Stimulated activated CD4-positive, alpha-beta T cell treated with anti-CD3 and anti-CD28 coated beads, Interleukin-12 subunit alpha, Interleukin-12 subunit beta, amount 100 ng/mL, for 4 hours (primary cell): ENCODE measurements at places on chromosomes 1 and 21.
A peak's percentile ranks its signal among the peaks of the same experiment; 100 is the strongest.

DNA sequence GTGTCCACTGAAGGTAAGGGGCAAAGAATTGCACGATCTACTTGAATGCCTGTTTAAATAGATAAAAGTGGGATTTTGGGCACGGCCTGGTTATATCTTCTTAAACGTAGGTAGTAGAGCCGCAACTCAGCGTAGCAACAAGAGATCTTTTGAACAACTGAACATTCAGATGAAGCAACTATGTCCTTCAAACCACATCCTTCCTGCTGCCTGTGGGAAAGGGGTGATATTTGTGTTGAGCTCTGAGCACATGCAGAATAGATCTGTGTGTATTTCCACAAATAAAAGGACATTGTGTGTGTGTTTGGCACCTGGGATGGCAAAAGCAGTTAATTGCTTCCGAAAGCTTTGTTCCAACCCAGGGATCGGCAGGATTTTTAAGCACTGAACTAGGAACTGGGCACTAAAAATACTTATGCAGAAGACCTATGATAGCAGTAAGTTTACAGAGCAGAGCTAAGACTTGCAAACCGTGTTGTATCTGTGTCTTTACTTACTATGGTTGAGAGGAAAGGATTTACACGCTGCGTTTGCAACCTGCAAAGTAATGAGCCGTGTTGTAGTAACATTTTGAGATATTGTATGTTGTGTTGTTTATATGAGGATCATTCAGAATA is 333.4 kb downstream of the CHRM3 start:
- peak; percentile 11 for DNase-seq

GRCh38 chr1:25740071-25740470 is 59.9 kb upstream of the SELENON start:
- DNase-seq, result no peak

DNA sequence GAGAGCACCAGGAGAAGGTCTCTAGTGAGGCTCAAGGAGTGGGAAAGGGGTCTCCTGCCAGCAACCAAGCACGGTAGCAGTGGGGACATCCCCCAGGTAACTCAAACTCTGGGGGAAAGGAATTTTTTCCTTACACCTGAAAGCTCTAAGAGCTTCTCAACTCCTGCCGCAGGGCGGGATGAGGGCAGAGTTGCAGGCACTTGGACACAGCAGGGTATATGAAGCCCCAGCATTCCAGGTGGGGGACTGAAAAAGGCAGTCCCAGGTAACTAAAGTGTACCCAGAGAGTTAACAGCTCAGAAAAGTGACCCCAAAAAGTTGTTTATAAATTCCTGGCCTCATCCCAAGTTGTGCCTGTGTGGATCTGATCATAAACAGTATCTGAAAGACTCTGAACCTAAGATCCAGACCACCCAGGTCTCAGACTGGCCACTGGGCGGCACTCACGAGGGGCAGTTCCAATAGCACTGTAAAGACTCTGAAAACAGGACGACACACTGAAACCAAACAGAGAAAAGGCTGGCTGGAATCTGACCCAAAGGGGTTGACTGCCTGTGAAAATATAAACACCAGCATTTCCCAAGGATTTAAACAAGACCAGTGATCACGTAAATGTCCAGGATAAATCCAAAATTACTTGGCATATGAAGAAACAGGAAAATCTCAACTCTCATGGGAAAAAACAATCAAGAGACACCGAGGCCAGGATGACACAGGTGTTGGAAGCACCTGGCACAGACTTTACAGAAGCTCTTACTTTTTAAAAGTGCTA is 47.5 kb downstream of the HSF2BP start:
- DNase-seq, result no peak

DNA sequence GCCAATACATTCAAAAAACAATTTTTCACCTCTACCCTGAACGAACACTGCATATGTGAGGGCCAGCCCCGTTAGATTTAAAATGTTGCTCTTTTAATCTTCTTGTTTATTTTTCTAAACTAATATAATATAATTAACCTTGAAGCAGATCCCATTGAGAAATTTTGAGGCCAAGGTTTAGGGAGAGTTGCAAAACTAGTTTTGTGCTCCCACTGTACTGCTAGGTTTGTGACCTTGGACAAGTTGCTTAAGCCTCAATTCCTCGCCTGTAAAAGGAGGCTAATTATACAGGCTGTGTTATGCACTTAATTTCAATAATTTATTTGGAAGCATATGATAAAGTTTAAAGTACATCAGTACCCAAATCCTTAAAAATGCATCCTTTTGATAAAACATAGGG is 3.7 kb downstream of the IL23R start:
- no peak for DNase-seq

DNA sequence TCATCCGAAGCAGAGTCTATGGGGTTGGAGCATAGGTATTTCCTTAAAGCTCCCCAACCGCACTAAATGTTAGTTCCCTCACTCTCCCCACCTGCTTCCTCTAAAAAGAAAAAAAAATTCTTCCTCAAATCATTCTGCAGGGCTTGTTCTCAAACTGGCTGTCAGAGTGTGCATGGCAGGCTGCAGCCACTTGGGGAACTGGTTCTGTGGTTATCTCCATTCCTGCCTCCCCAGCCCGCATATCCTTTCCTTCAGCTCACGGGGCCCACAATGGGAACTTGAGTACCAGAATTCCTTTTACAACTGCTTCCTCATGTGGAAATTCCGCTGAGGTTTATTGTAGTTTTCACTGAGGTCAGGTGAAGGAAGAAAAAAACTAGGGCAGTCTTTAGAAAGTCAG is 159.2 kb downstream of the PIGK start:
- no peak for DNase-seq

GRCh38 chr1:84570436-84571149 is 3.6 kb downstream of the CTBS start:
- DNase-seq, result no peak

DNA sequence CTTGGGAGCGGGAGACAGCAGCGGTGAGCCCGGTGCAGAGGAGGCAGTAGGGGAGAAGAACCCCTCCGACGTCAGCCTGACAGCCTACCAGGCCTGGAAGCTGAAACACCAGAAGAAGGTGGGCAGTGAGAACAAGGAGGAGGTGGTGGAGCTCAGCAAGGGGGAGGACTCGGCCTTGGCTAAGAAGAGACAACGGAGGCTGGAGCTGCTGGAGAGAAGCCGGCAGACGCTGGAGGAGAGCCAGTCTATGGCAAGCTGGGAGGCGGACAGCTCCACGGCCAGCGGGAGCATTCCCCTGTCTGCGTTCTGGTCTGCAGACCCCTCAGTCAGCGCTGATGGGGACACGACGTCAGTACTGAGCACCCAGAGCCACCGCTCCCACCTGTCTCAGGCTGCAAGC is 32.9 kb downstream of the STYXL2 start:
- DNase-seq, result no peak

- no peak for DNase-seq
Observed at GRCh38 chr1:156104861-156105832, 9.4 kb upstream of the LMNA start.

DNA sequence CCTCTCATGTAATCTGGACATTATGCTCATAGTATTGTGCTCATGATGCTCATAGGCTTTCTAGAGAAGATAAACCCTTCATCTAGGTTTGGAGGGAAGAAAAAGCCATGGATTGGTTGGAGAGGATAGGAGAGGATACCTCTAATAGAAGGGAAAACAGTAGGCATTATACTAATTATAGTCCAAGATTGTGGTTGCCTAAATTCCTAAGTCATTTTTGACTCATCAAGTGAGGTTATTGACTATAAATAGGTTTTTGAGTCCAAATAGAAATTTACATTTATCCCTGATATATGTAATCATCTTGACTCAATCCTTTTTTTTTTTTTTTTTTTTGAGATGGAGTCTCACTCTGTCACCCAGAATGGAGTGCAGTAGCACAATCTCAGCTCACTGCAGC is 5.0 kb downstream of the SYT11 start:
- no peak for DNase-seq

DNA sequence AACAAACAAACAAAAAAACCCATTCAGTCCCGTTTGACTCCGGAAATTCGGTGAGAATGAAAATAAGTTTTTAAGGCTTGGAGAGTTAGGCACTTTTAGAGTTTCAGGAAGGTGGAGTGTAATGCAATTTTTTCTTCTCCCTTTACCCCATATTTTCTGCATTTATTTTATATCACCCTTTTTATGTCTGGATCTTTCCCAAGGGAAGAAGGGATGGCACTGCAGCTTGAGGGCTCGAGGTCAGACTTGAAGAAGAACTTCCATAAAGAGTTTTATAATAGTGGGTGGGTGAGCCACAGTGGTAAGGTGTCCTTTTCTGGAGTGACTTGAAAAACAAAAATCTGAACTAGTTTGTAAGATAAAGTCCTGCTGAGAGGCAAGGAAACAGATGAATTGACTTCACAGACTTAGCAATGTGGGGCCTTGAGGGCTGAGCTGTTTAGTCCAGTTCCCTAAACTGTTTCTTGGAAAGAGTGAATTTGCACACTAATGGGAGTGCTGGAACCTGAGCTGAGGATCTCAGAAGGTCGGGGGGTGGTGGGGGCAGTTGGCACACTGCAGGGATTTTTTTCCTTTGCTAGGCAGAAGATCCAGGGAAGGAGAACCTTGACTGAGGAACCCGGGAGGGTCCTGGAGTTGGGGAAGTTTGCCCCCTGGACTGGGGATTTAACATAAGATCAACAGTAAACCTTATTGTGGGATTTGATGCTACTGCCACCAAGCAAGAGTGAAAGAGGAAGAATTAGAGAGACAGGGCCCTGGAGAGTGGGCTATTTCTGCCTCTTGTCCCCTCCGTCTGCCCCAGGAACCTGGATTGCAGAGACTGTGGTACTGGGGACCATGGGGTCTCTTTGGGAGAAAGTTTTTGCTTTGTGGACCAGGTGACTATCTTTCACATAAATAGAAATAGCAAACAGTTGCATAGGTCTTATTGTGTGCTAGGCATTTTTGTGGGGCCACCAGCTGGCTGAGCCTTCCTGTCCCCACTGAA is 1.8 kb upstream of the MEX3A start:
- DNase-seq, result no peak

- DNase-seq, result no peak
Observed at GRCh38 chr1:65068202-65069010, 79.6 kb upstream of the AK4 start.

DNA sequence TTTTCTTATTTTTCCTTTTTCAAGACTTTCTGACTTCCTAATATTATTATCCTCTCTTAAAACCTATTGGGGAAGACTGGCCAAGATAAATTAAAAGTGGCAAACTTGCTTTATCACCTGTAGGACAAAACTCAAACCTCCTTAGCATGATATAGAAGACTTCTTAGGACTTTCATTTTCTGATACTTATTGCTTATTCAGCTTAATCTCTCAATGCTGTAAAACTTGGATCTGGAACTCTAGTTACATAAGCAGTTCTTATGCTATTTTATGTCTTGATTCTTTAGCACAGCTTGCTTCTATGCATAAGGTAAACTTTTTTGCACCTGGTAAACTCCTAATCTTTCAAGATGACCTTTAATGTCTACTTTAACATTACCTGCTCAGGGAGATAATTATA is 382.3 kb upstream of the LRRC7 start:
- no peak for DNase-seq

GRCh38 chr1:35888255-35888654 is 5.2 kb downstream of the AGO1 start:
- DNase-seq, result no peak

GRCh38 chr1:200733907-200734306 is 4.8 kb upstream of the CAMSAP2 start:
- DNase-seq, result no peak

- no peak for DNase-seq
Observed at GRCh38 chr1:209749670-209750323, 6.1 kb upstream of the TRAF3IP3 start.

GRCh38 chr1:244104309-244105060 is 53.4 kb downstream of the ZBTB18 start:
- no peak for DNase-seq

GRCh38 chr1:83064589-83065242 is 934.2 kb downstream of the TTLL7 start:
- DNase-seq, result no peak

DNA sequence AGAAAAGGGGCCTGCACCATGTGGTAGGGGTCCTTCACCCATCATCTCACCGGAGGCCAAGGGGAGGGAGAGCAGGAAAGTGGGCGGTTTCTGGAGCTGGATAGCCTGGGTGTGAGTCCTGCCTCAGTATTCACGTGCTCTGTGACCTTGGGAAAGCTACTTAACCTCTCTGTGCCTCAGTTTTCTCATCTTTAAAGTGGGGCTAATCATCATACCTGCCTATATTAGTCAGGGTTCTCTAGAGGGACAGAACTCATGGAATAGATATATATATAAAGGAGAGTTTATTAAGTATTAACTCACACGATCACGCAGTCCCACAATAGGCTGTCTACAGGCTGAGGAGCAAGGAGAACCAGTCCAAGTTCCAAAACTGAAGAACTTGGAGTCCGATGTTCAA is 78.7 kb downstream of the FBXO2 start:
- DNase-seq, result no peak

DNA sequence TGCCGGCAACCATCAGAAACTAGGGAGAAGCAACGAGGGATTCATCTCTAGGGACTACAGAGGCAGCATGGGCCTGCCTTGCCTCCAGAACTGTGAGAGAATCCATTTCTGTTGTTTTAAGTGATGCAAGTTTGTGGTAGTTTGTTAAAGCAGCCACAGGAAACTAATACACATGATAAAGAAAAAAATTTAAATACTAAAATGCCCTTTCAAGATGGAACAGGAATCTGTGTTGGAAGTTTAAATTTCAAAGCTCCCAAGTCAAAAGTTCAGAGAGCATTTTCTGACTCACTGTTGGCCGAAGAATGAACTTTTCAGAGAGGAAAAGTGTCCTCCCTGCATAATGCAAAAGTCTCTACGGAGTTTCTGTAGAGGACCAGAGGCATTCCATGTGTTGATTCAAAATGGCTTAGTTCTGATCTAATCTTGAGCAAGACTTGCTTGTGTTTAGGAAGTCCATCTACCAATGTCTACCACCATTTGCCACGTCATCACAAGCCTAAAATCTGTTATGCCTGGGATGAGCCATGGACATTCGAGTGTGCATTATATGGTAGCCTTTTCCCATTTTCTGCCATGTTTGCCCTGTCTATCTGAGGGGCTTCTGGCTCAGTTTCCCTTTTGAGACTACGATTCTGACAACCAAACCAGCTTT is 22.4 kb upstream of the ARHGAP29 start:
- DNase-seq, result no peak

DNA sequence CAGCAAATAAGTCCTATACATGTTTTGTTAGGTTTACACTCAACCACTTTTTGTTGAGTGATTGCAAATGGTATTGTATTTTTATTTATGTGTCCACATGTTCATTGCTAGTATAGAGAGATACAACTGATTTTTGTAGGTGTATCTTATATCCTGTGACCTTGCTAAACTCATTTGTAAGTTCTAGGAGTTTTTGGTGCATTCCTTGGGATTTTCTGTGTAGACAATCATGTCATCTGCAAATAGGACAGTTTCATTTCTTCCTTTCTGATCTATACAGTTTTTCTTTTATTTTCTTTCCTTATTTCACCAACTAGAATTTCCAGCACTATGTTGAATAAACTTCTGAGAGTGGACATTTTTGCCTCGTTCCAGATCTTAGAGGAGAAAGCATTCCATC is 16.5 kb upstream of the BATF3 start:
- no peak for DNase-seq

DNA sequence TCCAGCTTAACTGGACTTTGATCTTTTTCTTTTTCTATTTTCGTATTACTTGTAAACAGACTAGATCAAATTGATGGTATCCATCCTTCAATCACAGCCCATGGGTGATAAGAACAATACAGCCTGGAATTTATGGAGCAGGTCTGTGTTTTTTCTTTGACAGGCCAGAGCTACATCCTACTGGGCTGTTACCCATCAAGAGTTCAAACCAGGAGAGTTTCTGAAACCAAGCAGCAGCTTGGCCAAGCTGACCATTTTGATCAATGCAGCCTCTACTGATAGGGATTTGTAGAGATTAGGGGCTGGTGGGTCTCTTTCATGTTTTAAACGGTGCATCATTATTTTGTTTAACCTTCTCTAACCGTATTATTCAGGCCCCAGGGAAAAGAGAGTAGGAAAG is 24.3 kb upstream of the CCDC190 start:
- no peak for DNase-seq
